AG10803 (cell line): ENCODE measurements at places on chromosomes 2 and 18.
A peak's percentile ranks its signal among the peaks of the same experiment; 100 is the strongest.

- no peak for DNase-seq
Measured at GRCh38 chr2:170578606-170579005, 136.5 kb upstream of the SP5 start.

- no peak for DNase-seq
Measured at GRCh38 chr18:78571831-78572347, 407.7 kb upstream of the SALL3 start.

- peak; percentile 10 for DNase-seq
Measured at GRCh38 chr2:97911206-97911921, 84.4 kb downstream of the TMEM131 start.

DNA sequence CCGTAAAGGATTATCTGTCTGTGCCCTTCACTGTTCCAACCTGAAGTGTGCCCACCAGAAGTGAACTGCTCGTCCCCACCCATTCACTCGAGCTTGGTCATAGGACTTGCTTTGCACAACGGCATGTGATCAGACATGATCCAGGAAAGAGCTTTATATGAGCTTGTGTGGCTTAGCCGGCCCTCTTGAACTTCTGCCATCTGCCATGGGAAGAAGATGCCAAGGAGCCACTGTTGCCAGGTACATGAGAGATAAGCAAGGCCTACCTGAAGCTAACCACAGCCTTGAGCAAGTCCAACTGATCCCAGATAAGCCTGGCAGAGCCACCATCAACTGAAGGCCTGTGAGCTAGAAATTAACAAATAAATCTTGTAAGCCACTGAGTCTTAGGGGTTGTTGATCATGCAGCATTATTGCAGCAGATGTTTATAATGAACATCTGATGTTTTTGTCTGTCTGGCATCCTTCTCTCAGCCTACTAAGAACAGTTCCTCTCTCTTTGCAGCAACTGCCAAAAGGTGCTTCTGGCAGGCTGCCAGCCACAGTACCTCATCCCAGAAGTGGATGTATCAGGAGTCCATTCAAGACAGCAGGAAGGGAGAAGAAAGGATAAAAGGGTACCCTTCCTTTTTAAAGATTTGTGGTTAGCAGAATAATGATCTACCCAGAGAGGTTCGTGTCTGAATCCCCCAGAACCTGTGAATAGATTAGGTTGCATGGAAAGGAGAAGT is 16.8 kb downstream of the DBI start:
- peak; percentile 34 for DNase-seq

DNA sequence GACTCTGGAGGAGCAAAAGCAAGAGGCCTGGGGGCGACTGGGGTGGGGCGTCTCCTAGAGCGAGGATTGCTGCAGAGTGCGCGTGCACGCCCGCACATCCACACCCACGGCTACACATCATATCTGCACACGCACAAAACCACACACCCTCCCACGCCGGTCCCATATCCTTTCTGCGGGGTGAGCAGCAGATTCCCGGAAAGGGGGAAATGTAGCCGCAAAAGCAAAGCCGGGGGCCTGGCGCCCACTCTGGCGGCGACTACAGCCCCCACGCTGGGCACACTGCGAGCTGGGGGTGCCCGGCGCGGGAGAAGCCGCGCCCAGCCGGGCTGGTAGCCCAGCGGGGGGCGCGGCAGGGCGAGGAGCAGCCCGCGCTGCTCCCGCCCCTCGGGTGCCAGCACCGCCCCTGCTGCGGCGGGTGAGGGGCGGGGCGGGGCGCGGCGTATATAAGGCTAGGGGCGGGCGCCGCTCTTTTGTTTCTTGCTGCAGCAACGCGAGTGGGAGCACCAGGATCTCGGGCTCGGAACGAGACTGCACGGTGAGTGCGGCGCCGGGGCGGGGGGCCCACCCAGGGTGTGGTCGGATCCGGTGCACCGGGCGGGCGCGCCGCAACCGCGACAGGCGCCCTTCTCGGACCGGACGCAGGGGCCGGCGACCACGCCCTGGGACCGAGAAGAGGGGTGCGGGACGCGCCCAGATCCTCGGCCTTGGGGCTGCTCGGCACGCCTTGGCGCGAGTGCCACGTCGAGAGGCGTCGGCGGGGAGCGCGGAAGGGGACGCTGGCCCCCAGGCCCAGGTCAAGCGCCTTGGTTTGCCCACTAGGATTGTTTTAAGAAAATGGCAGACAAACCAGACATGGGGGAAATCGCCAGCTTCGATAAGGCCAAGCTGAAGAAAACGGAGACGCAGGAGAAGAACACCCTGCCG is at the start of gene TMSB10:
Gene TMSB10, plus strand, starts transcription at position 476 of the 927 bp plus-strand sequence.
- peak; percentile 86 for DNase-seq

GRCh38 chr2:91748902-91749301 is 3057.4 kb downstream of the RPIA start:
- no peak for DNase-seq

DNA sequence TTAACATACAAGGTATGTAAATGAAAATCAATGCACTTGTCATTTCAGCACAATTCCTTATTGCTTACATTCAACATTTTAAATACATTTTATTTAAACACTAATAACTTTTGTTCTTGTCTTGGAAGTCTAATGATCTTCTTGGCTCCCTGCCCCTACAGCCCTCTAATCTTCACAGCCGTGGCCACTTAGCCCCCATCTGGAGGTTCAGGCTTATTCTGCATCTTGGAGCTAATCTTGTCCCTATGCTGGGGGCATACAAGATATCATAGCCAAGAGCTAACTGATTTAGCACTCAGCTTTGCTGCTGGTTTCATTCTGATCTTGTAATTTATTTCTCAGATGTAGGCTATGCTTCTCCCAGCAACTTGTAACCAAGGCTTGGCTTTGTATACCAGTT is 140.8 kb downstream of the TMEFF2 start:
- DNase-seq = no peak

DNA sequence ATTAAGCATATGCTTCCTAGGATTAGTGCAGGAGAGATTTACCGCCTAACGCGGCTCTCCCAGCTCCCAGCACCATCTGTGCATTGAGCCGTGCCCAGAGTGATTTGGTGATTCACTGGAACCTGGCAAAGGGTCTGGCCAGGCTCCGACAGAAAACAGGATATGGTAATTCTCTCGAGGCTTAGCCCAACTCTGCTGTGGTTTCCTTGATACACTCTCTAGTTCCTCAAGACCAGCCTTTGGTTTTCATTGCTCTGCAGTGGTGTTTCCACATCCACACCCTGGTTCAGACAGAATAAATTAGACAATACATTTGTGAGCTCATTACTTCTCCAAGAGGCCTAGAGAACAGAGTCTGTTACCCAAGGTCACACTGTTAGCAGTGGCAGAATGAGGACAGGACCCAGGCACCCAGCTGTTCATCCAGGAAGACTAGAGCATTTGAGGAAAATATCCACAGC is 23.0 kb upstream of the SMAD2 start:
- DNase-seq = peak; percentile 86

DNA sequence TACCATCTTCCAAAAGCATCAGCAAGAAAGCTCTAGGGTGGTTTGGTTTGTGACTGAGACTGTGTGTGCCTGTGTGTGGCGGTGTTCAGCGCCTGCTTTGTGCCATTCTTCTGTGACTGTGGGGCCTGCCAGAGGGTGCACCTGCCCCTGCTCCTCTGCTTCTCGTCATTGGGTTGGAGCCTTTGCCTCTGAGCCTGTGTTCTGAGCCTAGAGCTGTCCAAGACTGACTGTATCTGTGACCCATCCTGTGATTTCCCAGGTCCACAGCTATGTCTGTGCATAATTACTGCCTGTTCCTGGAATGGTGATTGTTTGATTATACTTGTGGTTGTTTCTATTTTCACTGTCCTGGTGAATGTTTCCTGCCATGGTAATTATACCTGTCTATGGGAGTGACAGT is 57.1 kb upstream of the KLHL29 start:
- no peak for DNase-seq

DNA sequence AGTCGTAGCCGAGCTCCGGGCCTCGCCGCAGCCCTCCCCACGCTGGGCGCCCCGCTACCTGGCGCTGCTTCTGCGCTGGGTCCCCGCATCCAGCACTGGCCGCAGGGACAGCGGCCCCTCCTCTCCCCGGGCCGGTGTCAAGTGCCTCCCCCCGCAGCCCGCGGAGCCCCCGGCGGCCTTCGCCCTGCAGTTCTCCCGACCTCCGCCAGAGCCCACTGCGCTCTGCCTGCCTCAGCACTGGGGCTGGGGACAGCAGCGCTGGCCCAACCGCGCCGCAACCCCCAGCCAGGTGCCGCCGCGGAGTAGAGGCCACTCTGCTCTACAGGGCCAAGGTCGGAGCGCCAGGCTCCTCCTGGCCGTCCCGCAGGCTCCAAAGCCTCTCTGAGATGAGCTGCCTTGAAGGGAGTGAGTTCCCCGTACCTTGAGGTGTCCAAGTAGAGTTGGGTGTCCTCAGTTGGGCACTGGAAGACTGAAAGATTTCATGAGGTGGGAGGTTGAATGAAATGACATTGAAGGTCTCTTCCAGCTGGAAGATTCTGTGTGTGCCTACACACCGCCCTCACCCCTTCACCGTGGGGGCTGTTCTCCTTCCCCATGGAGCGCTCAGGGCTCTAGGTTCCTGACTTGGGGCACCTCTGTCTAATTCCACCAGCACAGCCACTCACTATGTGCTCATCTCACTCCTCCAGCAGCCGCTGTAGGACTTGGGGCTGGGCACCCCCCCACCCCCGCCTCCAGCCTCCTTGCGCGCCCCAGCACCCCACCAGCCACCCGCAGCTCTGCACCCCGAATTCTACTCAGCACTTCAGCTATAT is 854 bp upstream of the DNMT3A start:
- DNase-seq = peak; percentile 69

GRCh38 chr2:190891372-190891771 is 10.8 kb downstream of the GLS start:
- no peak for DNase-seq

DNA sequence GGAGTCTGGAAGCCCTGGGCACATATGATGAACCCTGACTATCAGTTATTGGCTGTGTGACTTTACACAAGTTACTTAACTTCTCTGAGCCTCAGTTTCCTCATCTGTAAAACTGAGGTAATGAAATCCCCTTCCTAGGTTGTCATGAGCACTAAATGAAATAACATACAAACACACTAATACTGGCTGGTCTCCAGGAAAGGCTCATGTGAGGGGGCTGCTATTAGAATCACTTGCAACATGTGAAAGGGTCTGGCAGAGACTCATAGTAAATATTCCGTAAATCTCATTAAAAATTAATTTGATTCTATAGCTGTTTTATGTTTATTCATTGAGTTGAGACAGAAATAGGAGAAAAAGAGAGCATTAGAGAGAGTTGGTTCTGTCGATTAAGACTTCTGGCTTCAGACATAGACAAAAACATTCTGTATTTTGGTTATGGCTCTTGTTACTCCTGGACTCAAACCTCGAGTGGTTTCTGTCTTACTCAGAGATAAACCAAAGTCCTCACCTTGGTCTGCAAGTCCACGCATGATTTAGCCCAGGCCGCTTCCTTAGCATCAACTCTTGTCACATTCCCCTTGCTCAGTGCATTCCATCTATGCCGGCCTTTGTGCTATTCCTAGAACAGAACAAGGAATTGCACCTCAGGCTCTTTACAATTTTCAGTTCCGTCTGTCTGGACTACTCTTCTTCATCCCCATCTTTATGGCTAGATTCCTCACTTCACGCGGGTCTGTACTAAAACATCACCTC is 139.1 kb downstream of the NXPH2 start:
- no peak for DNase-seq

DNA sequence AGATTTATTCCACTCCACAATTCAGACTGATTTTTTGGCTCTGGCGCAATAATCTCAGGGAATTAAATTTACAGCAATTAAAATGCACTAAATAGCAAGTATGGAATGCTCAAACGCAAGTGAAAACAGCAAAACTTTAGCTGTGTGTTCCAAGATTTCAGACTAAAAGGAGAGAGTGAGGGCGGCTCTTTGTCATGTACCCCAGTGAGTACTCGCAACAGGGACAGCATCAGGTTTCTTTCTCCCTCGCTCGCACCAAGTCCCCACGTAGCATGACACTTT is 1.1 kb downstream of the ROCK2 start:
- DNase-seq = no peak

- no peak for DNase-seq
Measured at GRCh38 chr2:103991591-103991990, 862.3 kb upstream of the POU3F3 start.

GRCh38 chr2:53786352-53786704 is 425 bp downstream of the ASB3 start:
- peak; percentile 43 for DNase-seq

- no peak for DNase-seq
Measured at GRCh38 chr2:24153478-24153877, 21.4 kb upstream of the FAM228A start.

DNA sequence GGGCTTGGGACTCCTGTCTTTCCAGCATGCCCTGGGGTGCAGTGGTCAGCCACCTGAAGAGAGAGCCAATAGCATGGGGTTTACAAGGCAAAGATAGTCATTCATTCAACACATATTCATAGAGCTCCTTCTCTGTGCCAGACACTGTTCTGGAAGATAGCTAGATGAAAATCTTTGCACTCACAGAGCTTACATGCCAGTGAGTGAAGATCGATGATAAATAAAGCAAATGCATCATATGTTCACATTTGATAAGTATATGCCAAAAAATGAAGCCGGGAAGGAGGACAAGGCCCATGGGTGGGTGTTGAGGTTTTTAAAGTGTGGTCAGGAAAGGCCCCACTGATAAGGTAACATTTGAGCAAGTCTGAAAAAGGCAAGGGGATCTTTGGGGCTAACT is 130.8 kb upstream of the CDCA7 start:
- no peak for DNase-seq
